ENCODE measurements at places on chromosomes 3 and 15.
A peak's percentile ranks its signal among the peaks of the same experiment; 100 is the strongest.

GRCh38 chr3:71702131-71703024 lies 22.8 kb downstream of the EIF4E3 start:
- DNase-seq, result no peak

DNA sequence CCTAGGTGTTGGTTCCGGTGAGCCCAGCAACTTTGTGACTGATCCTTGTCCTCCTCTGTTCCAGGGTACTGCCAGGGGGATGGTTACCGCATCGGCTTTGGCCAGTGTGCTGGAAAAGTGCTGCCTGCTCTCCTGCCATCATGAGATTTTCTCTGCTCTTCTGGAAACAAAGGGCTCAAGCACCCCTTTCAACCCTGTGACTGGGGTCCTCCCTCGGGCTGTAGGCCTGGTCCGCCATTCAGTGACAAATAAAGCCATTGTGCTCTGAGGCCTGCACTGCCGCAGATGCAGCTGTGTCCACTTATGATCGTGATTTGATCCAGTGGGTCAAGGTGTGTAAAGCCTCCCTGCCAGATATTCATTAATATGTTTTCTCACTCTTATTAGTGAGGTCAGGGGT lies 33.3 kb downstream of the FAH start:
- no peak for DNase-seq

- DNase-seq, result no peak
Observed at GRCh38 chr3:55014906-55015305, 87.0 kb upstream of the LRTM1 start.

- DNase-seq, result no peak
Observed at GRCh38 chr3:42711491-42712343, 9.1 kb upstream of the HHATL start.

DNA sequence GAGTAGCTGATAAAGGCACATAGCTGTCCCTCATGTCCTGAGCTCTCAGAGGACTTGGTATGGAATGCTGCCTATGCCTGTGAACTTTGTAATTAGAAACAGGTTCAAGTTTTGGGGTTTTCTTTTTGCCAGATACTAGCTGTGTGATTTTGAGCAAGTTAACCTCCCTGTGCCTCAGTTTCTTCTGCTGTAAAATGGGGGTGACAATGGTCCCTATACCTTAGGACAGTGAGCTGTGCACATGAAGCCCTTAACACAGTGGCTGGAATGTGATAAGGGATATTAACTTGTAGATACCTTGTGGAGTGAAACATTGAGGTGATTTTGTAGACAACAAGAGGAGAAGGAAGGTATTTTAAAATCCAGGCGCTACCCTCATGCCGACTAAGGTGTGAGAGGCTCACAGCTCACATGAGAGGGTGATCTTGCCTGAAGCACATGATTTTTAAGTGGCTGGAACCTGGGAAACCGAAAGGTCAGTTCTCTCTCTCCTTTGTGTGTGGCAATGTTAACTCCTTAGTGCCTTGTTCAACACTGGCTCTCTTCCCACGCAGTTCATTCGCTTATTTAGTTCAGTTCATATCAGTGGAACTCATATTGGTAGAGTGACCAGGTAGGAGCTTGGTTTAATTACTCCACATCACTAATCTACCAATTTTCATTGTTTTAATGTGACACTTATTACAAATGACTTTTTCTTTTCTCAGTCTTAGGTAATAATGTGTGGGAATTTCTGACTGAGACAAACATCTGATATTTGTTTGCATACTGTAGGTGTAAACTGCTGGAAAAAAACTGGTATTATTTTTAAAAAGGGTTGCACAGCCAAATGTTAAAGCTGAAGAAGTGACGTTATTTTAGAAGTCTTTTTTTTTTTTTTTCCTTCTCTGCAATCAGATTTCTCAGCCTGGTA lies 236.2 kb downstream of the ITPR1 start:
- no peak for DNase-seq

DNA sequence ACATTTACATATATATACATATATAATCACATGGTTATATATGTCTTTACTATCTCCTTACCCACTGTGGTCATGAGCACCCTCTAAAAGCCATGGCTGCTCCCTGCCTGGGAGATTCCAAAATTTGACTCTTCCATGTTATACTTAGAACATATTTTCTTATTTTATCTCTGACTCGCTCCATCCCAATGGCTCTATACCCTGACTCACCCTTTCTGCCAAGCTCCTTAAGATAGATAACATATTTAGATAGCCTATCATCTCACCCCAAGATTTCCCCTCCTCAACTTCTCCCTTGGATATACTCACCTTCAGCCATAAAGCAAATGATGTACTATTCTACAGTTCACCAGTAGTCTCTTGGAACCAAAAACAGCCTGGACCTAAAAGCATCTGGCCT lies 65.1 kb downstream of the CD200R1L start:
- DNase-seq, result no peak

GRCh38 chr3:32960404-32961170 lies 9.1 kb downstream of the CCR4 start:
- no peak for DNase-seq

- DNase-seq, result no peak
Observed at GRCh38 chr3:59085976-59086375, 36.2 kb upstream of the CFAP20DC start.

DNA sequence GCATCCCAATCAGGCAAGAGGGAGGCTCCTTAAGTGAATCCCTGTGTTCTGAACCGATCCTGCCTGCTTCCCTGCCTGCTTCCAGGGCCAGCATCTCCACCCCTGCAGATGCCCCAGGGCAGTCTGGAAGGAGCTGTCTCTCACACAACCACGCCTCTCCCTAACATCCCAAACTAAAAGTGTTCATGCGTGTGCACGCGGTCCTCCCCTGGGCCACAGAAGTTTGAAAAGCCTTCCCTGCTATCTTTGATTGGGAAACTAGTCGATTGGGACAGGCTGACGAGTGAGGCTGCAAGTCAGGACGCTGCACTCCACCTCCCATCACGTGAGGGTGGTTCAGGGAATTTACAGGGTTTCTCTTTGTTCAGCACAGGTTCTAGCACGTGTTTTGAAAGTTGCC lies 340.9 kb upstream of the ICE2 start:
- DNase-seq, result no peak

DNA sequence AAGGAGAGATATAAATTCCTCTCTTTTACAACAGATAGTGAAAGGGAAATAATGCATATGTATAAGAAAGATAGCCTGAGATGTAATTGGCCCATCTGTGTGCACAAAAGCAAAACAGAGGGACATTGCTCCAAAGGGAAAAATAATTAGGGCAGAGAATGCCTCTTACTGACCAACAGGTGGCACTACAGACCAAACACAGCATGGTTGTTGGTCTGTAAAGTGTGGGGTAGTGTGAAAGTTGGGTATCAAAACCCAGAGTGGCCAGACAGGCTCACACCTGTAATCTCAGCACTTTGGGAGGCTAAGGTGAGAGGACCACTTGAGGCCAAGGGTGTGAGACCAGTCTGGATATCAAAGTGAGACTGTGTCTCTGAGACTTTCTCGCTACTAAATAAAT lies 4.5 kb upstream of the TLNRD1 start:
- DNase-seq, result no peak

DNA sequence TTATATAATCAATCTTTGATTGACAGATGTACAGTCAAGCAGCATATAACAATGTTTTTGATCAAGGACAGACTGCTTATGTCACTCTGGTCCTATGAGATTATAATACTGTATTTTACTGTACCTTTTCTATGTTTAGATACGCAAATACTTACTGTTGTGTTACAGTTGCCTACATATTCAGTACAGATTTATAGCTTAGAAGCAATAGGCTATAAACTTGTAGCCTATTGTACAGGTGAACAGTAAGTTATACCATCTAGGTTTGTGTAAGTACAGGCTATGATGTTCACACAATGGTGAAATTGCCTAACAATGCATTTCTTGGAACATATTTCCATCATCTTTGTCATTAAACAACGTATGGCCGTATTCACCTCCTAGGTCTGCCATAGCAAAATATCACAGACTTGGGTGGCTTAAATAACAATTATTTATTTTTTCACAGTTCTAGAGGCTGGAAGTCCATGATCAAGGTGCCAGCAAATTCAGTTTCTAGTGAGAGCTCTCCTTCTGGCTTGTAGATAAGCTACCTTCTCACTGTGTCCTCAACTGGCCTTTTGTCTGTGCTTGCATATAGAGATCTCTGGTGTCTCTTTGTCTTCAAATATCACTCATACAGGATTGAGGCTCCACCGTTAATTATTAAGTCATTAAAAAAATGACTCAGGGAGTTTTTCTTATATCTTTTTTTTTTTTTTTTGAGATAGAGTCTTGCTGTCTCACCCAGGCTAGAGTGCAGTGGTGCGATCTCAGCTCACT lies 89.1 kb downstream of the EBLN2 start:
- DNase-seq, result no peak

- no peak for DNase-seq
Observed at GRCh38 chr15:68683551-68683950, 104.8 kb downstream of the CORO2B start.

GRCh38 chr15:40716165-40716564 lies 21.2 kb downstream of the RAD51 start:
- no peak for DNase-seq

DNA sequence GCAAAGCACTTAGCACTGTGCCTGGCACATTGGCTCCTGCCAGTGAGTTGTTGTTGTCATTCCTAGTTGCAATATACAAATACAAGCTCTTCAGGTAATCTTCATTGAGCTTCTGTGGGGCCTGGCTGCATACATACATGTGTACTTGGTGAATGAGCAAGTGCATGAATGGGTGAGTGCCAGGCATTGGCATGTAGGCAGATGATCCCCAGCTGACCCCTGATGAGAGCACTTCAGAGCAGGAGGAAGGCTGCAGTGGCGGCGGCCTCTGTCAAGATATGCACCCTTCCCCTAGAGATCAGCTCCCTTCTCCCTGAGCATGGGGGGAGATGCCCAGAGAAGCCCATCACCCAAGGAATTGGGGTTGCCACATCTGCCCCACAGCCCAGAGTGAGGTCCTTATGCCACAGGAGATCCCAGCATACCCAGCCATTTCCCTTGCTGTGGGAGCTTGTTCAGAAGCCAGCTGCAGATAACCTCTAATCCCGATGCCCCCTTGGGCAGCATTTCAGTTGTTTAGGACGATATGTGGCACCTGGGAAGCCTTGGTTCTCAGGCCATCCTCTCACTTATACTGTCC lies 8.8 kb downstream of the CACNA2D3 start:
- no peak for DNase-seq

- DNase-seq, result no peak
Observed at GRCh38 chr3:71523628-71524027, 59.9 kb downstream of the FOXP1 start.

- no peak for DNase-seq
Observed at GRCh38 chr3:167813169-167814123, 77.9 kb downstream of the SERPINI1 start.

GRCh38 chr15:92653836-92654539 lies 1.6 kb downstream of the FAM174B start:
- DNase-seq, result no peak

DNA sequence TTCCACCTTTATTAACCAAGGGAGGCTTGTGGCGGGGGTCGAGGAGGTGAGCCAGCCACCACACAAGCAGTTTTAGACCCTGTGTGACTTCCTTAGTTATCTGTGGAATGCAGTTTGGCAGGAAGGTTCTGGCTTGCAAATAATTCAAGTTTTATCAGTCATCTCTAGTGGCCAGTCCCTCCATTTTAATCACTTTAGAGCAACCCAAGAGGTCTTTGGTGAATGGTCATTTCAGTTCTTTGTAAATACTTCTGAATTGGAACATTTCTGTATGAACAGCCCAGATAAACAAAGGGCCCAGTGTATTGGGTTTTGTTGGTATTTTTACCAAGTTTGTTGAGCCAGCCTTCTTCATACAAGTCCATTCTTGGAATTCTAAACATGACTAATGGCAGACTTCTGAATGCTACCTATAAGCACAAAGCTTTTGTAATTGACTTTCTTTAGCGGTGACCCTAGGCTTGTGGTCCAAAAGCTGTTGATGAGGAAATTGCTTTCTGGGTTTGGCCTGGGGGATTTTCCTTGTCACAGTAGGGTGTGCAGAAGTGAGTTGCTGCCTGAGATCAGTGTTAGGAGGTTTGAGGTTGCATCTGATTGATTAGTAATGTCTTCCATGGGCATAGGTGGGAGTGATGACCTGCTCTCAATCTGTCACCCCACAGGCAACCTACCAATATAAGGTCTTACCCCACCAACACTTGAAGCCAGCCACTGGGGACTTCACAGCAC lies 193.3 kb upstream of the TOPAZ1 start:
- no peak for DNase-seq

DNA sequence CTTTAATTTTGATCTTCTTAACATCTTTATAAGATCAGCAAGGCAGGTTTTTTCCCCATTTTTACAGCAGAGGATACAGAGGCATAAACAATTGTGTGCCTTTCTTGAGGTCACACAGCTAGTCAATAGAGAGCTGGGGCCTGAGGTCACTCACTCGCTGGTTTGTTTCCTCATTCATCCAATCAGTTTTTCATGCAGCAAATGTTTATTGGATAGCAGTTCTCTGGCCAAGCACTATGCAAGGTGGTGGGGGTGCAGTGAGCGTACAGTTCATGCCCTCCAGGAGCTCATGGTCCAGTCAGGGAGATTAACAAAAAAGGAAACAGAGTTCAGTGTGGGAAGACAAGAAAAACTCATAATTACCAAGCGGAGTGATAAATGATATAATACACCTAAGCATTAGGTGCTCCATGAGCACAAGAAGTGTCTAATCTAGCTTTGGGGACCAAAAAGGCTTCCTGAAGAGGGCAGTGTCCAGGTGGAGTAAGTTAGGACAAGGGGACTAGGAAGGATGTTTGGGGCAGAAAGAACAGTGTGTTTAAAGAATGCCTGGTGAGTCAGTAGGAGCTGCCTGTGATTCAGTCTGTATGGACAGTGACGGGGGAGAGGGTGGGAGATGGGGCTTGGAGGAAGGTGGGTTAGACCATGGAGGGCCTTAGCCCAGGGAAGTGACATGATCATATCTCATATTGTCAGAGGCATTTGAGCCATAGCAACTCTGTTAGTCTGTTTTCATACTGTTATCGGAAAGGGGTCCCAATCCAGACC lies 29.3 kb downstream of the MAP2K5 start:
- DNase-seq, result no peak

DNA sequence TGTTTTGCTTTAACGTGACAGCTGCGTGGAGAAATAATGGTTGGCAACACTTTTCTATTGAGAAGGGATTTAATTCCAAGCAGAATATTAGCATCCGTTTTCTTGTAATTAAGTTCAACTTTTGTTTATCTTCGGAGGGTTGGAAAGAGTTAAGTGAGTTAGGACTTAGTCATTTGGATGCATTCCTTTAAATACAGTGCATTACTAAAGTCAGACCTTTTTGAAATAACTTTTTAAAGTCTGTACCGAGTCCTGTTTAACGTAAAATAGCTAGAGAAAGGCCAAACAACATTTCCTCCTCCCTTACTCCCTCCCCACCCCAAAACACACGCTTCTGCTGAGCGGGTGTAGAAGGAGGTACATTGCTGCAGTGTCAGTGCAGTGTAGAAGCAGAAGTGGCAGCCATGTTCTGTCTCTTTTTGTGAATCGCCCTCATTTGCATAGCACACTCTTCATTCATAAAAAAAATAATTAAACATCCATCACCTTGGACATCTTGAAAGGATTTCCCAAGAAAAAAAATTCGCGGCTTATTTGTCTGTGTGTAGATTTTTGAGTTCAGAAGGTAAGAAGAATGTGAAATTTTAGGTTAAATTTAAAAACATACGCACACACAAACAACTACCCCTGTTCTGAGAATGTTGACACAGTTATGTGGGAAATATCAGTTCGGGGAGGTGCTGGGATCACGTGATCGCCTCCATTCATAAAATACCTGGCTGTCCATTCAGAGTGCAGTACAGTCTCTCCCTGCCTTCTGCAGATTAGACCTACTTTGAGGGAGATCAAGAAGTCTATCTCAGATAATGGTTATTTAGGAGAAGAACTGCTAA lies 1.6 kb downstream of the SPRED1 start:
- DNase-seq, result peak; percentile 73
